ENCODE measurements at places on chromosomes 12 and 14. TPM values are rescaled to one million over a fixed set of nuclear protein-coding genes. Genes with fewer than 3 reads are reported as not detected.

Gene DTX1
- not detected for total RNA-seq

Gene GABARAPL1
- 31.8 TPM for total RNA-seq

Gene CLEC4E
- not detected for total RNA-seq

Gene RPS26
- 55.4 TPM for total RNA-seq

Gene AQP2
- total RNA-seq: not detected

Gene EML5
- 0.78 TPM for total RNA-seq

Gene AHNAK2
- 1,136 TPM for total RNA-seq

Gene ERBB3
- total RNA-seq: 35.2 TPM
